ENCODE measurements at places on chromosomes 12 and 14.

DNA sequence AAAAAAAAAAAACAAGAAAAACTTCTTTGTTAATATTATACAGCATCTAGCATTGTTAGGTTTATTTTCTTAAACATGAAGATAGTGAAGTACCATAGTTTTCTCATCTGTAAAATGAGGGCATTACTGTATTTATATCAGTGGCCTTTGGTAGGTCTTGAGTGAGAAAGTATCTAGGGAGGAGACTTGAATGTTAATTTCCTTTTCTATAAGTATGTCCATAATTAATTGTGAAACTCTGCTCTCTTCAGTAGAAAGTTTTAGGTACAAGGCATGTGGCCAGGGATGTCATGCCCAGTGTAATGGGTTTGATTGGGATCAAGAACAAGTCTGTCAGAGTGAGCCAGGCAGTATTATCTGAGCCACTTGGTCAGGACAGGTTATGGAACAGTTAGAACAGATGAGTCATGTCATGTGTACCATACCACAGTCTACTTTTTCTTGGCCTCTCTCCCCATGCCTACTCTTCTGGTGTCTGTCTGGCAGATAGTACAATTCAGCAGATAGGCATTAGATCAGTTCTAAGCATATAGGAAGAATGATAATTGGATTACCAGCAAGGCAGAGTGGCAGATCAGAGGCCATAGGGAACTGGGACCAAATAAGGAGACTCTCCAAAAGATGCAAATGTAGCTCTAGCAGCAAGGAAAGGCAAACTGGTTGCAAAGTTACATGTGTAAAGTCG, 30.4 kb downstream of the FBXO34 start:
- no peak for DNase-seq

DNA sequence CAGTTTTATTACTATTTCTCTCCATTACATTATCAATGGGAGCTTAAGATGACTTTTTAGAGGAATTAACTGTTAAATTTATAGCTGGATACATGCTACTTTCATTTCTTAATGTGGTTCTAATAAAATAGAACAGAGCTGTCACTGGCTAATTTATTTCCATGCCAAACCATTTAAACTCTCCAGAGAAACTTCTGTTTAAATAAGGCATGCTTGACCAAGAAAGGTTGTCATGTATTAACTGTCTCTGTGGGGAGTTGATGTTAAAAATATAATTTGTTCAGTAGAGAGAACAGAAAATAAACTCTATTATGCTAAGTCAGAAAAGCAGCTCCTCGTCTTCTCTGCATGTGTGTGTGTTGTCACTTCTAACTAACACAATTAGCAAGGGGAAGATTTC, 447.4 kb downstream of the SLC16A7 start:
- DNase-seq, result no peak

DNA sequence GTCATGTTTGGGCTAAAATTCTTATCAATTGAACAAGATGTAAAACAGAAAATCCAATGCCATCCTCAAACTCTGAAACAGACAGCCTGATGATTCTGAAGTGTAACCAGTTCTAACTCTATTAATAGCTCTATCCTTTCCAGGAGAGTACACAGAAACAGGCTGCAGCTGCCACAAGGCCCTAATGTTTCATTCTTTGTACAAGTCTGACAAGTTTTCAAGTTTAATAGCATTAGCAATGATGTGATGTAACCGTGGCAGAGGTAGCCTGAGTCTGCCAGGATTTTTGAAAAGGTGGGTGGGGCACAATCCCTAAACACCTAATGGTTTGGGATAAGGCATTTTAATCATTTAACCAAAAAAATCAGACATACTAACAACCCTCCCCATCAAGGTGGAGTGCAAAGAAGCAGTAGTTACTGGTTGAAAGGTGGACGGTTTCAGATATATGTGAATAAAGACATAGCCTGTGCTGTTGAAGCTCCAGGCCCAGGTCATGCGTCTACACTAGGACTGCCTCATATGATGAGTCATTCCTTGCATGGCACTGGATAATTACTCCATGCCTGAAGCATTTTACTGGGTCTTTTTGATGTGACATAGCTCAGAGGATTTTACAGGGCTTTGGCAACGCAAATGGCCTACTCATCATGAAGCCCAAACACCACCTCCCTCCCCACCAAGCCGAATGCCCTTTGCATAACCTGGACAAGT, 145.1 kb upstream of the GRIP1 start:
- DNase-seq, result no peak

- no peak for DNase-seq
These were observed 110.1 kb downstream of the SYNE2 start for GRCh38 chr14:63962906-63963305.

GRCh38 chr12:38508246-38508645, 191.7 kb downstream of the ALG10B start:
- no peak for DNase-seq

- DNase-seq, result no peak
These were observed 170.2 kb downstream of the ERC1 start for GRCh38 chr12:1161197-1161596.

DNA sequence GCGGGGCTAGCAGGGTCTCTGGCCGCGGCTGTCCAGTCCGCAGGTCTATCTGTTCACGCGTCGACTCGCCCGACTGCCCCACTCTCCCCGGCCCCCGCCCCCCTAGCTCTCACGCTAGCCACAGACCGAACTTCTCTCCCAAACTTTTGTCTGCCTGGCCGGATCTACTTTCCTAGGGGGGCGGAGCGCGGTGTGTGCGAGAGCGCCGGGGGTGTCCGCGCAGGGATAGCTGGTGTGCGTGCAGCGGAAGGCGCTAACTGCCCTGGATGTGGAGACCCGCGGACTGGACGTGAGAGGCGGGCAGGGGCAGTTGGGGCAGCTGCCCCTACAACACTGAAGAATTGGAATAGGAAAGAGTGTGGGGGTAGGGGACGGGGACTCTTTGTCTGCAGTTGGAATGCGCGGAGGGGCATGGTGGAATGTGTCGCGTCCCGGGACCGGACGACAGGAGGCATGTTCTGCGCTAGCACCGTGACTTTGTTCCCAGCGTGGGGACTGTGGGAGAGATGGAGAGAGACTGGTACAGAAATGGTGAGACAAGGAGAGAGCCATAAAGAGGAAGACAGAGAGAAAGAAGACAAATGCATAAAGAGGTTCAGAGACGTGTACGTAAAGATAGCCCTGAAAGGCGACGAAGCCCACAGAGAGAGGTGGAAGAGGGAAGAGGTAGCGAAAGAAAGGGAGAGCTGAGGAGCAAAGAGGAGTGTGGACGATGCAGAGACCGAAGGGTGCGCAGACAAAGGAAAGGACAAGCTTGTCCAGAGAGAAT, at the start of gene AJUBA:
Gene AJUBA, minus strand, starts transcription at position 75 of the 769 bp plus-strand sequence. CDS start 285 bp downstream, outside the sequence.
- peak; percentile 53 for DNase-seq

- DNase-seq, result no peak
These were observed 81.1 kb downstream of the EML1 start for GRCh38 chr14:99874306-99874705.

DNA sequence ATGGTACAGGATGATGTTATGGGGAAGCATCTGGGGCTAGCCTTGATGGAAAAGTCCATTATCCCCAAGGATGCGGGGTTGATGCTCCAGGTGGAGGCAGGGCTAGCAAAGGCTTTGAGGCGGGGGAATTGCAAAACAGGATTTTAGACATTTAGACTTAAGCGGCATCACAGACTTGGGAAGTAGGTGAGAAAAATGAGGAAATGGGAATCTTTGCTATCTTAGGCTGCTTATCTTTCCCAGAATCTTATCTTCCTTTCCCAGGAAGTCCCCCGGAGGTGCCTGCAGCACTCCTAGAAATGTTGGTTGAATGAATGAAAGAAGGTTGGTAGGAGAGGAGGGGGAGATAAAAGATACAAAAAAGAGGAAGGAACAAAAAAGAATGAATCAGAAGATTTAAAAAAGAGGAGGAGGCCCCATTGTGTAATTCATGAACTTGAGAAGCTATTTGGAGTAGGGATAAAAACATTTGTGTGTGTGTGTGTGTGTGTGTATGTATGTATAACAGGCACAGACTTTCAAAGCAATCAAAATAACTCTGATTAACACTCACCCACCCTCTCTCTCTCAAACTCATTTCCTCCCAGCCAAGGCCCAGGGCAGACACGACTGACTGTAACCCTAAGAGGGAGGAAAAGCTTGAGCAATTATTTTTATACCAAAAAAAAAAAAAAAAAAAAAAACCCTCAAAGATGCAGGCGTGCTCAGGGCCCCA, 62.5 kb upstream of the TBX3 start:
- DNase-seq, result no peak

DNA sequence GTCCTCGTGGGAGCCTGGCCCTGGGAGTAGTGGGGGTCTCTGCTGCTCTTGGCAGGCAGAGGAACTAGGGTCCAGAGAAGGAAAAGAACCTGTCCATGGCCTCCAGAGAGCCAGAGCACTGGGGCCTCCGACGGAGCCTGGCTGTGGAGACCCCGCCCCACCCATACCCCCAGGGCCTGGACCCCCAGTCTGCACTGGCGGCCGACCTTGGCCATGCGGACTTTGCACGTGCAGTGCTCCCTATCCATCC, 1.1 kb downstream of the BEGAIN start:
- DNase-seq, result no peak

DNA sequence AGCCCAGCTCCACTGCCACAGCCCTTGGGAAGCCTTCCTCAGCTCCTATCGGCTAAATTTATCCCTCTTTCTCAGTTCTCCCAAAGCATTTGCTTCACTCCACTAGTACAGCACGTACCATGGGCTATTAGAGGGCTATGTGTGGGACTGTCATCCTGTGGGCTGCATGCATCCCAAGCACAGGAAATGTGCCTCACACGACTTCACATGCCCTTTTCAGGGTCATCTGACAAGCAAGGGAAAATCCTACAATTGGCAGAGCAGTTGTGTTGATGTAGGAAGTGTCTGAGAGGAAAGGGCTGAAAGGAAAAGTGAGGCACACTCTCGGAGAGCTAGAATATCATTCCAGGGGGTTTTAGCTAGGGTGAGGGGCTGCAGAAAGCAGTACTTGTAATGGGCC, 47.6 kb downstream of the NINJ2 start:
- DNase-seq, result no peak

DNA sequence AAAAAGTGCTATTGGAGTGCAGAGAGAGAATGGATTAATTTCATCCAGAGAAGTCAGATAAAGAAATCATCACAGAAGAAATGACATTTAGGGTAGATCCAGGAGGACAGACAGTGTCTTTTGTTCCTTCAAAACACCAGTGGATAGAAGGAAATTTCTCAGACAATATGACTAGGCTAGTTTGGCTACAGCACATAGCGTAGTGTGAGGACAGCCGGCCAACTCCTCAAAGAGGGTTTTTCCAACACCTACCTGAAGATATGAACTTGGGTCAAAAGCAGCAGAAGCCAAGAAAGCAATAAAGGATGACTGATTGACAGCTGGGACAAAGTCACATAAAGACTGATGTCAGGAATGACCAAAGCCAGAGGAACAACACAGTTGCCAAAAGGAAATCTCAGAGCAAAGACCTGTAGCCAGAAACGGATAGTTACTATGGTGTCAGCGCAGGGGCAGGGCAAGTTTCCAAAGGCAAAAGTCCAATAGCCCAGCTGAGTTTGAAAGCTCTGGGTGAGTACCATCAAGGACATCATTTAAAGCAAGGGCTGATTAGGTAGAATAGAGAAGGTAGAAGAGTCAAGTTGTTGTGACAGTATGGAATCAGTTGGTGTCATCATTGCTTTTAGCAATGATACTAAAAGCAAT, 58.7 kb upstream of the PDE3A start:
- DNase-seq, result no peak

Data from activated CD8-positive, alpha-beta memory T cell treated with anti-CD3 and anti-CD28 coated beads for 48 hours (primary cell).